HEK293T (cell line): ENCODE measurements at places on chromosomes 5 and 9.

DNA sequence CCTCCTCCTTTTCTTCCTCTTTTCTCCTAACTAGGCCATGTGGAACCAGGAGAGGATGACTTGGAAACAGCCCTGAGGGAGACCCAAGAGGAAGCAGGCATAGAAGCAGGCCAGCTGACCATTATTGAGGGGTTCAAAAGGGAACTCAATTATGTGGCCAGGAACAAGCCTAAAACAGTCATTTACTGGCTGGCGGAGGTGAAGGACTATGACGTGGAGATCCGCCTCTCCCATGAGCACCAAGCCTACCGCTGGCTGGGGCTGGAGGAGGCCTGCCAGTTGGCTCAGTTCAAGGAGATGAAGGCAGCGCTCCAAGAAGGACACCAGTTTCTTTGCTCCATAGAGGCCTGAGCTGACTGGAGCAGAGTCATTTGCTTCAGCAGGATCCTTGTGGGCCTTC lies 13.7 kb downstream of the NUDT2 start:
- no peak for DNase-seq

DNA sequence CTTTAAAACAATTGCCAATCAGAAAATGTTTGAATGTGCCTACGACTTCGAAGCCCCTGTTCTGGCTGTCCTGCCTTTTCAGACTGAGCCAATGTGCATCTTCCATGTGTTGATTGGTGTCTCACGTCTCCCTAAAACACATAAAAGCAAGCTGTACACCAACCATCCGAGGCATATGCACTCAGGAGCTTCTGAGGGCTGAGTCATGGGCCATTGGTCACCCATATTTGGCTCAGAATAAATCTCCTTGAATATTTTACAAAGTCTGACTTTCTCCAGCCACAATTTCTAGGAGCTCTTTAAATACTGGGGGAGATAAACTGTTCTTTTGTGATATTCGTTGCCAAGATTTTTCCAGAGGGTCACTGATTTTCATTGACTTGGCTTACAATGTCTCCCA lies 53.9 kb downstream of the C9orf57 start:
- DNase-seq = no peak

DNA sequence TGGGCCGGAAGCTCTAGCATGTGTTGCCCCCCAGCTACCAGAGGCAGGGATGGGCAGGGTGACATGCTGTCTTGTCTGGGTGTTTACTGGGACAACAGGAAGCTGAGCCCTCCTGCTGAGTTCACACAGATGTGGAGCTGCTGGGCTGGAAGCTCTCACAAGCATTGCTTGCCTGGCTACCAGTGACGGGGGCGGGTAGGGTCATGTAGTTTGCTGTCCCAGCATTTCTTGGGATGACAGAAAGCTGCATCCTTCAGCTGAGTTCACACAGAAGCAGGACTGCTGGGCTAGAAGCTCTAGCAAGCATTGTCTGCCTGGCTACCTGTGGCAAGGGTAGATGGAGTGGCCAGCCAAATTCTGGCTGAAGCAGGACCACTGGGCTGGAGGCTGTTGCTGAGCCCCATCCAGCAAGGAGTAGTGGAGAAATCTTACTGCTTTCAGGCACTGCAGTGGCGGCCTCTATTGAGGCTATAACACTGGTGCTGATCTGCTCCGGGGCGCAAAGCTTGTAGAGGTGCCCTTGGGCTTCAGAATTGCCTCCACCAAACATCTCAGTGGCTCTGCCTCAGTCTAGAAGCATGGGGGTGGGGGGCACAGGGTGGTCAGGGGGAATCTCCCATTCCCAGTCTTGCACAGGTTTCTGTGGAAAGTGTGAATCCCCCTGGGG lies 25.1 kb downstream of the POLK start:
- DNase-seq = peak; percentile 8

DNA sequence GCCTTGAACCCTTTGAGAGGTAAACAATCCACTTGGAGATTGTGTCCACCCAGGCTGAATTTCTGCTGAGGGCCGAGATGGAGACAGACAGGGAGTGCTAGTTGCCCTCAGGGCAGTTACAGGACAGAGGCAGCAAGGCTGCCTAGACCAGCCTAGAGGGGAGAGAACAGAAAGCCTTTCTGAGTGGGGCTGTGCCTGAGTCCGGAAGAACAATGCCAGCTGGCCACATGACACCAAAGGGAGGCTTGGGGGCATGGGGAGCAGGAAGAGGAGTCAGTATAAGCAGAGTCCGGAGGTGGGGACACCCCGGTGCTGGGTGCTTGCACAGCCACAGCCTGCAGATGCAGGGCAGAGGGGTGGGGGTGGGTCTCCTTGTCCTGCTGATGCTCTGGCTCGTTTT lies 145.7 kb downstream of the CFAP90 start:
- no peak for DNase-seq

GRCh38 chr5:77390795-77391194 lies 101.3 kb downstream of the WDR41 start:
- no peak for DNase-seq
